ENCODE measurements at places on chromosomes 11 and 22. TPM values are rescaled to one million over a fixed set of nuclear protein-coding genes. Genes with fewer than 3 reads are reported as not detected.

The JAML gene
- 0.58 TPM for total RNA-seq

The OR2D2 gene
- total RNA-seq: not detected

The DEUP1 gene
- total RNA-seq: not detected

The PDGFB gene
- 16.8 TPM for total RNA-seq

The NCAPD3 gene
- 13.8 TPM for total RNA-seq

The PC gene
- 7.0 TPM for total RNA-seq

The DNAJC24 gene
- 19.2 TPM for total RNA-seq

The RAB30 gene
- 36.6 TPM for total RNA-seq

The TPH1 gene
- 0.47 TPM for total RNA-seq

The CASP5 gene
- total RNA-seq: not detected

The OR51B5 gene
- total RNA-seq: not detected
